Renal cortex interstitium (tissue), 15 donors: ENCODE measurements at places on chromosomes 2 and 18. TPM values are rescaled to one million over a fixed set of nuclear protein-coding genes. Genes with fewer than 3 reads are reported as not detected.

GRCh38 chr2:193583638-193584400 lies 1389.1 kb upstream of the TMEFF2 start:
- no peak for DNase-seq

LYG1 gene
- polyA plus RNA-seq, result 3.6 TPM

GRCh38 chr2:211423018-211423417 lies 866.6 kb downstream of the CPS1 start:
- DNase-seq, result no peak

DNA sequence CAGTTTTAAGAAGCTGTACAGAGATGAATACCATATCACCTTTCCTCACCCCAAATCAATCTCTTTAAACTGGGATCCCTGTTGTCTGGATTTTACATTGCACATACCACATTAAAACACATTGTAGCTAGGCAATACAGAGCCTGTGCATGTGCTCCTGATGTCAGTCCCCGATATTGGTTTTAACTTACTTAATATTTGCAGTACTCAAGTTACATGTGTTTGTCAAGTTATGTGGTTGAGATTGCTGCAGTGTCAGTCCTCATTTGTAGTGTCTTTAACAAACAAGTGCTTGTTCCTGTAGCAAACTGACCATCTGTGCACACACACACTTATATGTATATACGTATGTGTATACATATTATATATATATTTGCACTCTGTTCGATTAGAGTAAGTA lies 10.4 kb upstream of the UBE2E3 start:
- no peak for DNase-seq

CERKL gene
- polyA plus RNA-seq, result 15.7 TPM
